ENCODE measurements at places on chromosomes 3 and 15.

- peak; percentile 68 for DNase-seq
Observed at GRCh38 chr15:52208306-52208946, 17.2 kb upstream of the GNB5 start.

- DNase-seq = no peak
Observed at GRCh38 chr3:120502116-120502515, 51.3 kb upstream of the FSTL1 start.

DNA sequence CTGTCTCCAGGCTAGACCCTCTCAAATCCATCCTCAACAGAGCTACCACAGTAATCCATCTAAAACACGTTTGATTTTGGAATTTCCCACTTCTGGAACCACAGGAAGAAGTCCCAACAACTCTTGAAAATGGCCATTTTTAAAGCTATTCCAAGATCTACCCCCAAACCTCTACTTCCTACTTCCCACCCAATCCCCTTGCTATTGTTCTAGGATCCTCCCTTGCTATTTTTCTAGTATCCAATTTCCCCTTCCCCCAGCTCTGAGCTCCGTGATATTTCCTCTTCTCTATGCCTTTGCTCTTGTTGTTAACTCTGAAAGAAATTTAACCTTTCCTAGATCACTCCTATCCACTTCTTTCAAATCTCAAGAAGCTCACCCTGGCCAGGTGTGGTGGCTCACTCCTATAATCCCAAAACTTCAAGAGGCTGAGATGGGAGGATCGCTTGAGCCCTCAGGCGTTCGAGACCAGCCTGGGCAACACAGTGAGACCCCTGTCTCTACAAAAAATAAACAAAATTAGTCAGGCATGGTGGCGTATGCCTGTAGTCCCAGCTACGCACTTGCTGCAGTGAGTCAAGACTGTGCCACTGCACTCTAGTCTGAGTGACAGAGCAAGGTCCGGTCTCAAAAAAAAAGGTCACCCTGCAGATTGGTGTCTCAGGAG lies 13.0 kb downstream of the UACA start:
- DNase-seq = no peak

DNA sequence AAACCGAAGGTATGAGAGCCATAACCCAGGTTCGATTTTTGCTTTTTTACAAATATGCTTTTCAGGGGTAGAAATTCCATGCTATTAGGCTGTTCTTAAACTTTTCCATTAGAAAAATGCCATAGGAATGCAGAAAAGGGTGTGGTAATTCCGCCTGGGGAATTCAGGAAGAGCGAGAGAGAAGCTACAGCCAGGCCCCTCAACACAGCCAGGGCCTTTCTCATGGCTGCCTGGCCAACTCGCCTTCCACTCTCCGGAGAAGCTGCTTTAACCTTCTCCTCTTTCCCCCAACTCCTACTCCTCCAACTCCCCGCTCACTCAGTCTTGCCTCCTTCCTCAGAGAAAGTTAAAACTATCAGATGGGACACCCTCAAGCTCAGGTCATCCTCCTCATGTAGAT lies 9.1 kb upstream of the TICRR start:
- no peak for DNase-seq

- no peak for DNase-seq
Observed at GRCh38 chr3:38454178-38454883, 641 bp downstream of the ACVR2B start.

GRCh38 chr3:164522073-164522763 lies 556.1 kb downstream of the SI start:
- no peak for DNase-seq

DNA sequence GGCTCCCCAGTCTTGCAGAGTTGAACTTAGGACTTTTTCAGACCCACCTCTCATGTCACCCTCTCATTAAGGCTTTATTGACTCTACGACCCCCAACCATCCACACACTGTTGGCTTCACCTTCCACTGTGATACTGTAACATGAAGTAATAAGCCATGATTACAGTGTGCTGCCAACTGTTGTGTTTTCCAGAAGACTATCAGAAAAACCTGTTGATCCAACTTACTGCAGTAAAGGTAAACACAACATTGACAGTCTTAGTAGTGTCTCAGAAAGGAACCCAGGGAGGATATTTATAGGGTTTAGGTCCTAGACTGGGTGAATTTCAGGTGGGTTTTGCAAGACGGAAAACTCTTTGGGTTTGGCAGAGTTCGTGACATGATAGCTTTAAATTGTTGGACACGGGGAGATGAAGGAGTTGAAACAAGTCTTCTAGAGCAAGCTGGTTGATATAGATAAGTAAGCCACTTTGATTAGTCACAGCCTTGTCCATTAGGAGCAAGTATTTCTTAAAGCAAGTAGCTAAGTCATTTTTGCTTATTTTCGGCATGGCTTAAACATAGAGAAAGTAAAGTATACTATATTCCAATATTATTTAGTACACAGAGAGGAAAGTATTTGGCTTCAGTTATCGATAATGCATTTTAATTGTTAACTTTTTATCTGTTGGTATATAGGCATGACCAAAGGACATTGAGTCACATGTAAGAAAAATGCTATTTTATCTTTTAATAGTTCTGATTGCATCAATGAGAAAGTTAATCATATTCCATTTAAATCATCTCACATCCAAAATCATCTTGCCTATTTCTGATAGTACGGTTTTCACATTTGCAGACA lies 2.4 kb upstream of the COL6A5 start:
- DNase-seq = no peak

DNA sequence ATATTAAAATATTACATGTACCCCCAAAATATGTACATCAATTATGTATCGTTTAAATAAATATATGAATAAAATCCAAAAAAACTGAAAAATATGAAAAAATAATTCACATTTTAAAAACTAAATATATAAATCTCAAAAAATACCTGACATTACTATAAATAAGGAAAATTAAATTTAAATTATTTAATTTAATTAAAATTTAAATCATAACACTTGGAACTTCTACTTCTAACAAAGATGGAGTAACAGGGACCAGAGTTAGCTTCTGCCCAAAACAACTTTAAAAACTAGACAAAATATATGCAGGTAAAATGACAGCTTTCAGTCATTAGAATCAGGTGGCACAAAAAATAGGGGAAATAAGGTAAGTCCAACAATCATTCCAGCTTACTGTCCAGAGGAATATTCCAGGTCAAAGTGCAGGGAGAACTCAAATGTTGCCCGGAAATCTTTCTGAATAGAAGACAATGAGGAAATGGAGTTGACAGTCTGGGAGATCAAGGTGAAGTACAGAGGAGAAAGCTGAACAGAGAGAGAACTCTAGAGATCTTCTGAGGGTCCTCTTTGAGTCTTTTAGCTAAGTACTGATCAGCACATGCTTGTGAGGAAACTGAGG lies 207.7 kb upstream of the ATP11B start:
- no peak for DNase-seq

DNA sequence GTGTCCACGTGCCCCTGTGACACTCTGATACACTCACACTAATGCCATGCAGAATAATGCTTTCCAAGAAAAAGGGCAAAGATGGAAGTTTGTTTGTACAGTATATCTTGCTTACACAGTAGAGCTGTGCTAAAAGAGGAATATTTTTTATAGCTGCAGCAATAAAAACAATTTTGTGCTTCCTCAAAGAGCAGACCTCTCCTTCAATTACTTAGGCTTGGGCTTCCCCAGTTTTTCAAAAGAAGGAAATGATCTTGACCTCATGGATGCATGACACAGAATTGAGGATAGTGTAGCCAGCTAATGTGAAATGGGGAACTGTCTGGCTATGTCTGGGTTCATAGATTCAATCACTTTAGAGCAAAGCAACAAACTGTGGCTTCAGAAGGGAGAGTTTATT lies 137.4 kb downstream of the STT3B start:
- no peak for DNase-seq
